ENCODE measurements at places on chromosomes 5 and 9.

DNA sequence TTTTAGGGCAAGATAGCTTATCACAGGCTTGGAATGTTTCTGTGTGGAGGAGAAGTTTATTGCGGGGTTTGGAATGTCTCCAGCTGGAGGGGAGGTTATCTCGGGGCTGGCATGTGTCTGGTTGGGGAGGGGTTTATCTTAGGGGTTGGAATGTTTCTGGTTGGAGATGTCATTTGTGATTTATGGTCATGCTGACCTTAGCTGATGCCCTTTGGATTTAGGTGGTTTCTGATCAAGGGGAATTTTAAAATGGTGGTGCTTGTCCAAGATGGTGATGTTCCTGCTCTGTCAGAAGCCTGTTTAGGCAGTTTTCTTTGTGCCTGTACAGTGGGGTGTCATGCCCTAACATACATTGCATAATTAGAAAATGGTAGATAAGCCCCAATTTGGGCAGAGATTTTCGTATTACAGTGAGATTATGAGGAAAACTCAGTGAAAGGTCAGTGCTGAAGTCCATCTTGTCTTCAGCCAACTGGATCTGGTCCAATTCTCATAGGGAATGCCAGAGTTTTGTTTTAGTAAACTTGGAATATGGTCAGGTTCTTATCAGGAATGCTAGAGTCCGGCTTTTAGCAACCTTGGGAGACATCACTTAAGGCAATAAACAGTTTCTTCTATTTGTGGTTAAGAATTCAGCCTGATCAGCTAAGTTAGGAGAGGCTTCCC lies 14.3 kb downstream of the CDK20 start:
- DNase-seq: peak; percentile 36

- no peak for DNase-seq
Measured at GRCh38 chr9:136568288-136569081, 22.6 kb upstream of the NOTCH1 start.

- DNase-seq: no peak
Measured at GRCh38 chr9:84139296-84140070, 158.9 kb downstream of the RMI1 start.

DNA sequence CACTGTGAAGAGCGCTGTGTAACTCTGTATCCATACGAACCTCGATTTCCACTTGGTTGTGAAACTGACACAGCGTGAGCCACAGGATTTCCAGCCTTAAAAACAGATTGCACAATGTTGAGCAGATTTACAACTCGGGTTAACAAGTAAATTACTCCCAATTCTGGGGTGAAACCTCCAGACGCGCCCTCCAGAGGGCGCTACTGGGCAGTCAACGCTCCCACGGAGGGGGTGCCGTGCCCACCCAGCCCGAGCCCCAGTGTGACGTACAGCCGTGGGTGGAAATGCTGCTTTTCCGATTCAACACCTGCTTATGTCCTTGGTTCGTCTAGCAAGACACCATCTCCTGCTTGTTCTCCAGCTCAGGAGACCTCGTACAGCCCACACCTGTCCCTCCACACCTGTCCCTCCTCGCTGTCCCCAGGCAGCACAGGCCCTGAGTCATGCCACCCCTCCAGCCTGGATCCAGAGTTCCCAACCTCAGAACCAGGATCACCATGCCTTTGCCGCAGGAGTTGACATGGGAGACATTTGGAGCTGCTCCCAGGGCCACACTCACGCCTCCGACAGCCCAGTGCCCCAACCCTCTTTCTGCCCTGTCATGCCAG lies 34.4 kb upstream of the SLC6A3 start:
- DNase-seq: no peak

DNA sequence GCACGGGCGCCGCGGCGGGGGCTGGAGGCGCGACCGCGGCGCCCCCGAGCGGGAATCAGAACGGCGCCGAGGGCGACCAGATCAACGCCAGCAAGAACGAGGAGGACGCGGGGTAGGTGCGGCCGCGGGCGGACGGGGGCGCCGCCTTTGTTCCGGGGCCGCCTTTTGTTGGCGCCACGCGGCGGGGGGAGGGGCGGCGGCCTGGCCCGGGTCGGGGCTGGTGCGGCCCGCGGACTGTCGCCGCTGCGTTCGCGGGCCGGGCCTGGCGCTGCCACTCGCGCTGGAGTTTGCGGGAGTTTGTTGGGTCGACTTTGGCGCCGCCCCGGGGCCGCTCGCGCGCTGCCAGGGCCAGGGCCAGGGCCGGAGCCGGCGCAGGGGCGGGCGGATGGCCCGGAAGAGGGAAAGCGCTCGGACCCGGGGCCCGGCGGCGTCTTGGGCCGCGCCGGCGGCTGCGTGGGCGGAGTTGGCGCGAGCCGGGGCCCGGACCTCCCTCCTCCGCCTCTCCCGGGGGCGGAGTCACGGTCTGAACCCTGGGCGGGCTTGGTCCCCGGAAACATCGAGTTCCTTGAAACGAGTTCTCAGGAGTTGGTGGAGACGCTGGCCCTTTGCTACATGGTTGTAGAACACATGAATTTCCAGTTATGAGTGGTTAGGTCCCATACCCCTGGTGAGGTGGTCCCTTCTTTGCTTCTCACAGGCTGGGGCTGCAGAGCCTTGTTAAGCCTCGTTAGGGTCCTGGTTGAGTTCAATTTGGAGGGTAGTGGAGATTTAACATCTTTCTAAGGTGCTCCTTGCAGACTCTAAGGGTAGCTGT lies 809 bp downstream of the HNRNPAB start:
- DNase-seq: no peak

GRCh38 chr5:24645483-24645882 lies 705 bp upstream of the CDH10 start:
- DNase-seq: no peak

GRCh38 chr5:102511666-102512065 lies 12.9 kb upstream of the SLCO6A1 start:
- DNase-seq: no peak

DNA sequence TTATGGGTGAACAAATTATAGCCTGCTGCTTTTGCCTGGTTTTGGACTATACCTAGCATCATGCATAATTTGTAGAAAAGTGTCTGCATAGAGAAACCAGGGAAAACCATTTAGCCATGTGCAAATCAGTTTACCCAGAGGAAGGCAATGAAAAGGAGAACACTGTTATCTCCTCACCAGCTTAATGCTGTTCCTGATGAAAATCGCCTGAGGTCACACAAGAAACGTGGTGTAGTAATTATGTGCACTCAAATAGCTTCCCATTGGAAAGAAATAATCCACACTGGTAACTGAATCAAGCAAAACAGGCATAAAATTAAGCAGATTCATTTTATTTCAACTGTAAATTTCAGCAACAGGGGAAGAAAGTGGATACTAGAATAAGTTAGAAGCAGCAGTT lies 51.7 kb upstream of the FAM240B start:
- no peak for DNase-seq

GRCh38 chr9:98329281-98329680 lies 73.8 kb upstream of the TBC1D2 start:
- no peak for DNase-seq

DNA sequence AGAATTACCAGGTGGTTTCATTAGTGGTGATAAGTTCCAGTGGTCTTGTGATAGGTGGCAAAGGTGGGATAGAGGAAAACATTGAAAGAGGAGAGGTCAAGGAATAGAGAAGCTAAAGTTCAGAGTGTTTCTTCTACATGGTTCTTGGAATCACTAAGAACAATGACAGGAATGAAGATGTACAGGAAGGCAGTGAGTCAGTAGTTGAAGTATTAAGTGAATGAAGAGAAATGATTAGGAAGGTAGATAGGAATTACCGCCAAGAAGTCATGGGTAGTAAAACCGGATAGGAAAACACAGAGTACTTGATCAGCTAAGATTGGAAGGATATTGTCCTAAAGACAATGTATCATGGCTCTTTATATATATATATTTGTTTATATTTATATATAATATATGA lies 37.9 kb upstream of the RASA1 start:
- DNase-seq: no peak

DNA sequence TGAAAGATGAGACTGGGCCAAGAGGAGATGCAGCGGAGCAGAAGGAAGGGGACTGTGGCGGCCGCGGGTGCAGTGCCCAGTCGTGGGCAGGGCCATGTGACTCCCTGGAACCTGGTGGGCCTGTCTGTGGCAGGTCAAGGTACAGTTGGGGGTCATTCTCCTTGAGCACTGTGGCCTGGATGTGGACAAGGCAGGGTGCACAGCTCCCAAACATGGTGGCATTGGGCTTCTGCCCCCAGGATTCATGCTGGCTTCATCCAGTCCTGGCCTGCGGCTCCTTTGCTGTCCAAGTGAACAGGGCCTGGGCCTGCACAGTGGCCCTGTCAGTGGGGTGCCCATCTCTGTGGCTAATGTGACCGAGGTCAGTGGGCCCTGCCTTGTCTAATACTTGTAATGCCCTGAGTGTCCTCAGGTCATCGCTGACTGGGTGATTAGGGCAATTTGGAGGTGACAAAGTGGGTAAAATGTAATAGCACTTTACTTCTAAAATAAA lies 39.9 kb downstream of the CEP72 start:
- no peak for DNase-seq

DNA sequence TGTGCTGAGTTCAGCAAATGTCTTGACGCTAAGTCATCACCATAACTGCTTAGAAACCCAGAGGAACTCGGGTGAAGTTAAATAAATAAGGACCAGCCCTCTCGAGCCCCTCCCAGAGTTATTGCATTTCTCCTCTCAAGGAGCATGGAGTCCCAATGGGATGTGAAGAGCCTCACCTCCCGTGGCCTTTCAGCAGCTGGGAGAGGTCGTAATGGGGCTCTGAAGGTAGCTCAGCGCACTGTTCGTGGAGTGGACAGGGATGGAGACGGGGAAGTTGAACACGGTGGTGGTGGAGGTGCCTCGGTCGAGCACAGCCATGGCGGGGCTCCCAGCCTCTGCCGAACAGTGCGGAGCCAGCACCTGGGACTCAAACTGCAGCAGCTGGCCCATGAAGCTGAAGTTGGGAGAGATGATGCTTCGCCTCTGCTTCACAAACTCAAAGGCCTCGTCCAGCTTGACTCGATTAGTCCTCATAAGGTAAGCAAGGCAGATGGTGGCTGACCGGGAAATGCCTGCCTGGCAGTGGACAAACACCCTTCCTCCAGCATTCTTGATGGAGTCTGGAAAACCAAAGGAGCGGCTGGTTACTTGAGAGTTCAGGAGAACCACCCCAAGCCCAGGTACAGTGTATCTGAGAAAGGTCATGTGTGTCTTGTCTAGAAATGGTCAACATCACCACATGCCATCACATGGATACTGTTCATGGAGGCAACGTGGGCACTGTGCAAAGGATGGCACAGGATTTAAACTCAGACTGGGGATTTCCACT lies 2.2 kb downstream of the DUSP1 start:
- no peak for DNase-seq

Measured in AG04450 (cell line).